COLO829 (cell line): ENCODE measurements at places on chromosomes 5 and 9.
A peak's percentile ranks its signal among the peaks of the same experiment; 100 is the strongest.

DNA sequence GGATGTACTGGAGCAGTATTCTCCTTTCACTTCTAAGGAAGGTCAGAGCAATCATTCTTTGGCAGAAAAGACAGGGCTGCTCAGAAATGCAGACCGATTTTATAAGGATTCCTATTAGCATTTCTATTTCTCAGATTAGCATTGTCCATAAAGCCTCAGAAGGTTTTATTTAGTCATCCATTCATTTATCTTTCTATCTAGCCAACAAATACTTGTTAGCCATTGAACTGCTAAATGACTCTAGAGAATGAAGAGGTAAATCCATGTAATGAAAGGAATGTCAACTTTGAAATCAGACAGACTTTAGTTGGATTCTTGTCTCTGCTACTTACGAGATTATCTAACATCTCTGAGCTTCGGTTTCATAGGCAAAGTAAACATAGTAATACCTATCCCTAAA, 165.2 kb downstream of the SLC25A46 start:
- no peak for DNase-seq

DNA sequence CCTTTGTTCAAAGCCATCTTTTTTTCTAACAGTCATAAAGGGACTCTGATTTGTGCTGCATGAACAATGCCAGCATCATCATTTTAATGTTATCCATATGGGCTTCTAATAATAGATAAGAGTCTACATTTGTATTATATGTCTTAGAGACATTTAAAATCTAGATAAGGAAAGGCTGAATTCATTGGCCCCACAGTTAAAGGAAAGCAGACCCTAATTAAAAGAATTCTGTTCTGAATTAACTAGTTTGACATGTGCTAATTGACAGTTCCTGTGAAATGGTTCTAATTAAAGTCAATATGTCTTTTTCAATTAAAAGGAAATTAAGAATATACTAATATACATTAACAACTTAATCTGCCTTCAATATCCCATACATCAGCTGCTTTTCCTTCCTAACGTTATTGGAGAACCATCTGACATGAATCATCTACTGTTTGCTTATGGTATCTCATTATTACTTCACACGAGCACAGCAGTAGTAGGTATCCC, 104.7 kb downstream of the NR2F1-AS1 start:
- DNase-seq = no peak

- DNase-seq = no peak
These were observed 1.2 kb downstream of the GALT start for GRCh38 chr9:34647651-34648050.

DNA sequence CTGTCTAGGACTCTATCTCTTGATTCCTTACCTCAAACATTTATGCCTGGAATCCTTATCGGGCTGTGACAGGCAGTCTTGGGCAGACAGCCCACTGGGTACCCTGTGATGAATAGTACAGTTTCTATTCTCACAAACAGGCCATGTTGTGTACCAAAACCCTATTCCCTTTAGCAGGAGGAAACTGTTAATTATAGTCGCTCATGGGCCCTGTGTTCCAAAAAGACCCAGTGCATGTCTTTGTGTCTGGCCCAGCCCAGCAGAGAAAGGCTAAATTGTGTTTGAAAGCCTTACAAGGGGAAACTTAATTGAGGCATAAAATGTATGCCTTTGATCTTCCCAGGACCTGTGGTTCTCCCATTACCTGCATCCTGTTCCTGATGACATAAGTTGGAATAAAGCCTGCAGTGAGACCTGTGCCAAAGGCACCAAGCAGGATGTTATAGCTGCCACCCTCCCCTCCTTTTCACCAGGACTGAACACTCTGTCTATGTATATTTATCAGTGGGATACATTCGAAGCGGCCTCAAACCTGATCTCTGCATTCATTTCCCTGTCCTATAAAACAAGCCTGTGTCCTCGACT, 43.3 kb downstream of the TLR4 start:
- DNase-seq = no peak

DNA sequence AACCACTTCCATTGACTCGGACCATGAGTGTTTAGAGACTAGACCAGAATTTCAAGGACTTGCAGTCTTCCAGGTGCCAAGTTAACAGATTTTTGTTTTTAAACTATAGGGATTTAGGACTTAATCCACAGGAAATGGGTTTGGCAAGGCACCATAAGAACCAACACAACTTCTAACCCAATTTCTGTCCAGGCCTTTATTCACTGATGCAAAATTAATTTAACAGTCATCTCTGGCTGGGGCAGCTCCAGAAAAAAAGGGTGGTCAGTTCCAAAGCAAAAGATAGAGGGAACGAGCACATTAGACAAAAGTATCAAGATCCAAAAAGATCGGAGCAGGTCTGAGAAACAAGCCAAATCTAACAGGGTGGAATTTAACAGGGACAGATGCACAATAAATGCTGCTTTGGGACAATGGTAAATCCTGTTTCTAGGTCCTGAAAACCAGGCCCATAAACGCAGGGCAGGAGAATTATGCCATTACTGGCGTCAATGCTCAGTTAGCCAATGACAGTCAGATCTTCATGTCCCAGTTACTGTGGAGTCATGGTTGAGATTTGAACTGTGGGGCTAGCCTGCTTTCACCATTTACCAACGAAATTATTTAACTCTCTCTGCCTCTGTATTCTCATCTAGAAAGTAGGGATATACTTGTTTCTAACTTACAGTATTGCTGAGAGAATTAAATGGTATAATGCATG, 590.8 kb upstream of the BRINP1 start:
- no peak for DNase-seq

DNA sequence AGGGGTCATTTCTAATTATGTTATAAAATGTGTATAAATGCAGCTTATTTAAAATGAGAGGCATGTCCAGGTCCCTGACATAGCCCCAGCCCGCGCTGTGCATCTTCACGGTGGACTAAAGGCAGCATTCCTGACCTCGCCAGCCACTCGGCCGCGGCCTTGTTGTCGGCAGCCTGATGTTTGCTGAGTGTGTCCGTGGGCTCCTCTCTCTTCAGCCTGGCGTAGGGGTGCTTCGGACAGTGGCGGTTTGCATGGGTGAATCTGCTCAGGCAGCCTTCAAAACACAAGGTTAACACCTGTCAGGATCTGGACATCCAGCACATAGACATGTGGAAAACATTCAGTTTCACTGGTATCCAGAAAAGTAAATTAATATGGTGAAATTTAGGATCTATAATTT, 8.8 kb upstream of the SLC35D2 start:
- DNase-seq = no peak

- peak; percentile 37 for DNase-seq
These were observed 786.5 kb upstream of the ACO1 start for GRCh38 chr9:31597977-31598376.
